ENCODE measurements at places on chromosomes 12 and 14. TPM values are rescaled to one million over a fixed set of nuclear protein-coding genes. Genes with fewer than 3 reads are reported as not detected.

GRCh38 chr12:23083267-23083666 is 458.3 kb downstream of the ETNK1 start:
- no peak for DNase-seq

FLVCR2 gene
- total RNA-seq, result 1.4 TPM

FAM181A gene
- not detected for total RNA-seq

DNA sequence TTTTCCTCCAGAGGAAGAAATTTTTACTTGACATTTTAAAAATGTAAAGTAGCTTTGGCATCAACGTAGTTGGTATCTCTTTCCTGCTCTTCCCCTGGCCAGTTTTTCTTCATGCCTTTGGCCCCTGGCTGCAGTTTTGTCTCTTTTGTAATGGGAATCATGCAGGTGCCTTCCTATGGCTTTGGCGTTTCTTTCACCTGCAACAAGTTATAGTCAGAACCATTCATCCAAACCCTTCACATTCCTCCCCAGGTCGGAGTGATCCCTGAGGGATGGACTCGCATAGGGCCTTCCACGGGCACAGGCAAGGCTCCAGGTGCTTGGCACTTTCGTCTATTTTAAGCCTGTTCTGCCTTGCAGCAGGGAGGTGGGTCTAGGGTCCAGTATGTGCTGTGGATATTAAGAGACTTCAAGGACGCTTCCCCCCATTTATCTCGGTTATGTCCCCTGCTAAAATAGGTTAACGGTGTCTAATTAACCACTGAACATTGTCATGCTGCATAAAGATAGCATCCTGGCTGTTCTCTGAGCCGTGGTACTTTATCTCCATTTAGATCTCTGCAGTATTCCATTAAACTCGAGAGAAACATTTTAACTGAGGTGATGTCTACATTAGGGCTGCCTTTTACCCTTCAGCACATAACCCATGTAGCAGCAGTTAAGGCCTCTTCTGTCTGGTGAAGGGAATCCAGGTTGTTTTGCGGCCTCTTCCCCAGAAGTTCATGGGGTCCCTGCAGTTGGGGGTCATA is 66.3 kb downstream of the IFT43 start:
- DNase-seq, result no peak

GRCh38 chr14:100155049-100155621 is 4.3 kb downstream of the DEGS2 start:
- no peak for DNase-seq
